Jurkat, Clone E6-1 (cell line): ENCODE measurements at places on chromosomes 4 and X.

GRCh38 chr4:173446416-173446815, 47.5 kb upstream of the SCRG1 start:
- DNase-seq, result no peak

- DNase-seq, result no peak
Observed at GRCh38 chr4:164977243-164978164, at the start of gene TRIM61. Gene TRIM61, minus strand, starts transcription at chr4:164977657. Its CDS starts 7,655 bp downstream, at chr4:164970002.

DNA sequence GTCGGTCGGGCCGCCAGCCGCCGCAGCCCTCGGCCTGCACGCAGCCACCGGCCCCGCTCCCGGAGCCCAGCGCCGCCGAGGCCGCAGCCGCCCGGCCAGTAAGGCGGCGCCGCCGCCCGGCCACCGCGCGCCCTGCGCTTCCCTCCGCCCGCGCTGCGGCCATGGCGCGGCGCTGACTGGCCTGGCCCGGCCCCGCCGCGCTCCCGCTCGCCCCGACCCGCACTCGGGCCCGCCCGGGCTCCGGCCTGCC, 213 bp downstream of the NFKB1 start:
- no peak for DNase-seq

DNA sequence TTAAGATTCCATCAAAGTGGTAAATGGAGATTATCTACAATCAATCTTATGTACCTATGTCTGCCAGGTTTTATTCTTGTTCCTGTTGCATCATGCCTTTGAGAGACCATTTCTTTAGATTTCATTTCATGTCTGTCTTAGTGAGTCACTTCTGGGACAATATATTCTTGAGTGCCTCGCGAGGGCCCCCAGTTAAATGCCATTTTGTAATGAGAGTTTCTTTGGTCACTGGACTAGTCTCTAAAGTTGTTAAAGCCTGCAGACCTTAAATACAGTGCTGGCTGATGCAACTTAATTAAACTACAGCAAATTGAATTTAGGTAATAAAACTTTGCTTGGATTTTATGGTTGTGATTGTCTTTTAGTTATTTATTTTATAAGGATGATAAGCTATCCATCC, 87.2 kb upstream of the PITX2 start:
- DNase-seq, result no peak

- no peak for DNase-seq
Observed at GRCh38 chr4:5870701-5871100, 22.2 kb downstream of the CRMP1 start.

GRCh38 chrX:130604882-130605281, 203.1 kb downstream of the RBMX2 start:
- no peak for DNase-seq

DNA sequence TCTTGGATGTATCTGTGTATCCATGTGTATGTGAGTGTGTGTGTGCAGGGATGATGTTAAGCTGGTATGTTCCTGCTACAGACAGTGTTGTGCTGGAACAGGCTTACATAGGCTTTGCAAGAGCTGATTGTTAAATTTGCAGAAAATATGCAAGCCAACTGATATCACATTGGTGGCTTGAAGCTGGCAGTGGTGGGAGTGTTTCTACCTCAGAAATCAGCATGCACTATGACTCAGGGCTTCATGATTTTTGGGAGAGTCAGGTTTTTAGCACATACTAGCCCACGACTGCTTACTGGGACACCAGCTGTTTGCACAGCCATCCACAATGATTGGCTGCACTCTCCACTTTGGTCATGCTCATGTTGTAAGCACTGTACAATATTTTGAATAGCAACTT, 261.8 kb downstream of the DHX15 start:
- DNase-seq, result no peak

- DNase-seq, result peak; percentile 27
Observed at GRCh38 chrX:154136627-154137161, 7.3 kb upstream of the OPN1LW start.

- DNase-seq, result no peak
Observed at GRCh38 chrX:80388206-80388605, 32.0 kb upstream of the TENT5D start.

DNA sequence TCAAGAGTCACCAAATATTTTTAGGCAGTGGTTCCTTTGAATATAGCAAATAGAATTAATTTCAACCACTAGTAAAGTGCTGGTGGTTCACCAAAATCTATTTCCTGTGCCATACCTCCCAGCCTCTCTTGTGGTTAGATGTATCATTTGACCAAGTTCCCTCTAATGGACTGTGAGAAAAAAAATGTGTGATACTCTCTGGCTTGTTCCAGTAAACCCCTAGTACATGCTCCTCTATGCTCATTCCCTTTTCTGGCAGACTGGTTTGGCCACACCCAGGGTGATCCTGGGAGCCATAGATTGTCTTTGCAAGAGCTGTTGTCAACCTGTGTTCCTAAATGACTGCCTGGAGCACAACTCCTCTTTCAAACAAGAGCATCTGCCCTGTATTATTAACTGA, 109.5 kb downstream of the FRAS1 start:
- DNase-seq, result no peak

DNA sequence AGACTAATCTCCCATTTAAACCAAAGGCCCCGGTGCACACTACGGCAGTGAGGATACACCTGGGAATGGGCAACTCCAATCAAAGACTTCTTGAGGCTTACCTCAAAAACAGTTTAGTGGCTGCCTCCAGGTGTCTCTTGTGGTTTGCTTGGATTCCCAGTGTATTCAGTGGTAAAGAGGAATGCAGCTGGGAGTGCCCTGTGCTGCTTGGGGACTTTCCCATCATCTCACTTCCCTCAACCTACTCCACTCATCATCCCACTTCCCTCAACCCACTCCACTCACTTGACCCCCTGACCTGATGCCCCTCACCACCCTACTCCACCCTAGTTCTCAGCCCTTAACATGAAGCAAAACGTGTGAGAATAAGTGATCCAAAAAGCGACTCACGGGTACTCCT, 177.3 kb upstream of the ETNPPL start:
- peak; percentile 43 for DNase-seq

DNA sequence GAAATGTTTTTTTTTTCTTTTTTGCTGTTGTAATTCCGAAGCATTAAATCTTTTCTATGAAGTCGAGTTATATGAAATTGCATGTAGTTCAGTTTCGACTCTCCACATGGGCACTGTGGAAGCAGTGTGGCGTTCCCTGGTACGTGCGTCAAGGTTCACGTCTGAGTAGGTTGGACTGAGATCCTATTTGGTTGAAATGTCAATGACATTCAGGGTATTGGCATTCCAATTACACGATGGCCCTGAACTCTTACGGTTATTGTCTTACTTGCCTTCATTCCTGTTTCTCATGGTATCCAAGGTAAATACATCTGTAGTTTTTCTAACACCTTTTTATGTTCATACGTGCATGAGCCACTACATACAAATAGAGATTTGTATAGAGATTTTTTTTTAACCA, 128.8 kb downstream of the SORBS2 start:
- DNase-seq, result no peak

DNA sequence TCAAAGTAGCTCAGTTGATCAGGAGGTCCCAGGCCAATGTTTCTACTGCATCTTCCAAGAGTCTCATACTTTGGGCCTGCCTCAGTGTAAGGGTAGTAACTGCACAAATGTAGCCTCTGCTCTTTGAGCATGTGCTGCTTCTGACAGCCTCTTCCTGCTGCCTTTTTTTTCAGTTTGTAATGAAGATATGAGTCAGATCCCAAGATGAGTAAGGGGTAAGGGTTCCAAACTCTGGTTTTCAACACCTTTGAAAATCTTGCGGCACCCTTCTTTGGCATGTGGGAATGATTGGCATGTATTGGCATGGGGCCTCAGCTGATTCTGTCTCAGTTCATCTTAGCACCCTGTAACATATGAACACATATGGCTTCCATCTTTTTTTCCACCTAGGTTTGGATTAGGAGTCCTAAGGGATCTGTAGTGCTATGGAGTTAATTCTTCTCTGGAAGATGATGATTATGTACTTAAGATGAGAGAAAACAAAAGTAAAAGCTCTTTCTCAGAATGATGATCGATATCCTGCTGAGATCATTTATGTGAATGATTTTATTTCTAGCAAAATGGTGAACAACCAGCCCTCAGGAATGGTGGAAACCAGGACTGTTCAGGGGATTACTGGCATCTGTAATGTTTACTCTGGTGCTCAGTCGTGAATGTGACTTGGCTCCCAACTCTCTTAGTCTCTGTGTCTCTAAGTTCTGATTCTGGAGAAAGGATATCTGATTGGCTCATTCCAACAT, 118.7 kb upstream of the PRPS2 start:
- DNase-seq, result no peak

- DNase-seq, result no peak
Observed at GRCh38 chrX:9958183-9958582, 9.0 kb upstream of the CLDN34 start.

DNA sequence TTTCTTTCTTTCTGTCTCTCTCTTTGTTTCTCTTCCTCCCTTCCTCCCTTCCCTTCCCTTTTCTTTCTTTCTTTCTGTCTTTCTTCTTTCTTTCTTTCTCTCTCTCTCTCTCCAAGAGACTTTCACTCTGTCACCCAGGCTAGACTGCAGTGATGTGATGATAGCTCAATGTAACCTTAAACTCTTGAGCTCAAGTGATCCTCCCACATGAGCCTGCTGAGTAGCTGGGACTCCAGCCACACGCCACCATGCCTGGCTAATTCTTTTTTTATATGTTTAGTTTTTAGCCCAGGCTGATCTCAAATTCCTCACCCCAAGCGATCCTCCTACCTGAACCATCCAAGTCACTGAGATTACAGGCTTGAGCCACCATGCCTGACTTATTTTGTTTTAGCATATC, 64.3 kb upstream of the EMCN start:
- no peak for DNase-seq

DNA sequence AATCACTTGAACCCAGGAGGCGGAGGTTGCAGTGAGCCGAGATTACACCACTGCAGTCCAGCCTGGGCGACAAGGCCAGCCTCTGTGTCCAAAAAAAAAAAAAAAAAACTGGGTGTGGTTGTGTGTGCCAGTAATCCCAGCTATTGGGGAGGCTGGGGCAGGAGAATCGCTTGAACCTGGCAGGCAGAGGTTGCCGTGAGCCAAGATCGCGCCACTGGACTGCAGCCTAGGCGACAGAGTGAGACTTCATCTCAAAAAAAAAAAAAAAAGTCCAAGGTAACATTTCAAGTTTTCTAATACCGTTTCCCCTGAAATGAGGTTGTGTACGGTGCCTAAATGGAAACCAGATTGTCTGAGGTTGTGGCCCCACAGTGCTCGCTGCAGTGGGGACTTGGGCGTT, 35.6 kb downstream of the FAM193A start:
- DNase-seq, result no peak

DNA sequence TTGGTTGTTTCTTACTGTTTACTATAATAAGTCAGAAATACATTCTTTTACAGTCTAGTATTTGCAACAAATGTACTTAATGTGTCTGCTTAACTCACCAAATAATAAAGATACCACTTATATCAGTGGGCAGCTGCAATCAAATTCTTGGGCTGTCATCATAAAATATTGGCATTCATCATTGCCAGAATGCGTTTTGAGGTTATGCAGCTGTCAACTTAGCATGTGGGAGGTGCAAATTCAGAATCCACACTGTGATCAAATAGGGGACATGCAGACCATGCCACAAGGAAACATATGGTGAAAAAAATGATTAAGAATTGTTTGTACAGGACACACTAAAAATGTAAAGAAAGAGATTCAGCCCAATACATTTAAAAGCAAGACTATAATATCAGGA, 86.5 kb downstream of the HCCS start:
- DNase-seq, result no peak

- no peak for DNase-seq
Observed at GRCh38 chrX:103503163-103503852, 16.0 kb downstream of the RAB40A start.

- DNase-seq, result no peak
Observed at GRCh38 chrX:36978886-36979285, 29.3 kb upstream of the FAM47C start.

DNA sequence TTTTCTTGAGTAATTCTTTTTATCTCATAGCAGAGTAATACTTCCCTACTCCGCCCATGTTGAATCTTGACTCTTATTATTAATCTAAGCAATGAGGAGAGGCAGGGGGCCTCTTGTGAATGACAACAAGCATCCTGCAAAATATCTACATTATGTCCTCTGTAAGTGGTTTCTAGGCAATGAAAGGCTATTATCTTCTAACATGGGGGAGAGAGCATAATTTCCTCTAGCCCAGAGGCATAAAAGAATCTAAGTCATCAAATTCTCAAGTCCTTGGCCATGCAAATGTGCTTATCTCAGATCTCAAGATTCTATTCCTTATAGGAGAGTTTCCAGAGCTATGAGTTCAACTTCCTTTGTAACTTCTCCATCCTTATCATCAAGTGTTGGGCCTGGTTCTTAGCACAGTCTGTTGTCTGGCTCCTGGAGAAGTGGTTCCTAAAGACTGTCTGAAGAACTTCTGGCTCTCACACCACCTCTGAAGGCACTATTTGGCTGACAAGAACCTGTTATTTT, 423.1 kb upstream of the INTU start:
- DNase-seq, result no peak

GRCh38 chr4:169458575-169458974, 153.8 kb downstream of the NEK1 start:
- DNase-seq, result no peak

- DNase-seq, result no peak
Observed at GRCh38 chr4:185993328-185993973, 75.5 kb upstream of the TLR3 start.

DNA sequence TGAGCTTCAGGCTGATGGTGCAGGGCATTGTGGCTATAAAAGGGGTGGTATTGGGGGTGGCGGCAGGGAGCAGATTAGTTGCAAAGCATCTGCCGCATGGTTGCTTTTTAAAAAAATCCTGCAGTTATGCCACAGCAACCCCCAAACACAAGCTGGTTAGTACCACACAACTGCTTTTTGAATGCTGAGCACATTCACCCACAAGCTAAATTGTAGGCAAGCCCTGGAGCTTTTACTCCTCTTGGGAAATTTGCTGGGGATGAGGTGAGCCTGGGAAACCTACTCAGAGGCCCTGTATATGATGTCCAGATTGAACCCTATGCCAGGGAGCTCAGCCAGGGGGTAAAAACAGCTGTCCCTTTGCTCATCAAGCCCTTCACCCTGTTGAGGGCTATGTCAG, 33.8 kb upstream of the TRIM2 start:
- DNase-seq, result no peak

DNA sequence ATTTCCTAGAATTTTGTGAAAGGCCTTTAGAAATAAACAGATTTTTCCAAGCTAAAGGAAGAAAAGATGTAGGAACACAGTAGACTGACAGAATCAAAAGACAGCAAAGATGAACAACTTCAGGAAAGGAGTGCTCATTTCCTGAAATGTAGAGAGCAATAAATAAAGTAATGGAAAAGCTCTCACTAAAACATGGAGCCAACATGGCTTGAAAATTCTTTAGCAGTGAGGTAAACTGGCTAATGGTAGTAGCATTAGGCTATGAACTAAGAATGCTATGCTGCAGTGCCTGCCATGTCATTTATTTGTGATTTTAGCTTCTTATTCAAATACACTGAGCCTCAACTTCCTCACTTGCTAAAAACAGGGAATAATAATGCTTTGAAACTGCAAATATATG, 108.7 kb downstream of the IQCM start:
- no peak for DNase-seq

- peak; percentile 69 for DNase-seq
Observed at GRCh38 chr4:138494931-138495330, 252.8 kb upstream of the SLC7A11 start.
